ENCODE measurements at places on chromosomes 1 and 21.

DNA sequence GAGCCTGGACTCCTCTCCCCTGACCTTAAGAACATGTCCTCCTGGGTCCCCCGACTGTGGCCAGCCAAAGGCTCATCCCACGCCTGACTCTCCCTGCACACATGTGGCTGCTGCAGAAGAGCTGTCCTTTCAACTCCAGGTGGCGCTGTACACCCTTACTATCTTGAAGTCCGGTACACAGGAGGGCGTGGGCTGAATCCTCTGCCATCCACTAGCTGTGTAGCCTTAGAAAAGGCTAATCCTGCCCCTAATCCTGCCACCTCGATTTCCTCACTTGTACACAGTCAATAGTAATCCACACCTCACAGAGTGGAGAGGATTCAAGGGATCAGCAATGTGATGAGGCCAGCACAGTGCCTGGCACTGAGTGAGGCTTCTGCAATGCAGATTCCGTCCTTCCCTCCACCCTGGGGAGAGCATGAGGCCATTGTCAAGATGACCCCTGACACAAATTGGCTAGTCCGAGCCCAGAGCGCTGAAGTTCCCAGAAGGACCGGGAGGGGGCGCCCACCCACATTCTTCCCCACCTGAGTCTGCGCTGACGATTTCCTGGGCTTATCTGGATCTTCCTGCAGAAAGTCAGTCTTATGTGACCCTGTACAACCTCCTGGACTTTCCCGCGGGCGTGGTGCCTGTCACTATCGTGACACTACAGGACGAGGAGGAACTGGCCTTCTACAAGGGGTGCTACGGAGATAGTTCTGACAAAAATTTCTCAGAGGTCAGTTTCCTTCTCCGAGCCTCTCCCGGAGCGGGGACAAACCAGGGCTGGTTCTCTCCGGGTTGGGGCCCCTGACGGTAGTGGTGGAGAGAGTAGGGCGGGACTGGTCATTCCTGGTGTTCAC lies 47.1 kb upstream of the DMBX1 start:
- peak; percentile 51 for DNase-seq

- no peak for DNase-seq
These were observed 21.6 kb downstream of the TCEA3 start for GRCh38 chr1:23403038-23403336.

DNA sequence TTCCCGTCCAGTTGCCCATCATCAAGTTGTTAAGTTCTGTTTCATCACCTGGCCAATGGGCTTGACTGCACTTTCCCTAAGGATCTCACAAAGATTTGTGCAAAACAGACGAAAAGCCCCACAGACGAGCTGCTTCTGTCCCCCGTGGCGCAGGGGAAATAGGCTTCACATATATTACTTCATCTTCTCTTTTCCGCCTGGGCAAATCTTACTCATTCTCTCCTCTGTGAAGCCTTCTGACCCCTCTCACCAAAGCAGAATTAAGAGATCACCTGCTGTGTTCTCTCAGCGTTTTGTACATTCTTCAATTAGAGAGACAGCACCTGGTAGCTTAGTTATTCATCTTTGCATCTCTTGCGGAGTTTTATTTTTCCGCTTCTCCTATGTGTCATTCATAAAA lies 129.8 kb downstream of the IGSF21 start:
- no peak for DNase-seq

DNA sequence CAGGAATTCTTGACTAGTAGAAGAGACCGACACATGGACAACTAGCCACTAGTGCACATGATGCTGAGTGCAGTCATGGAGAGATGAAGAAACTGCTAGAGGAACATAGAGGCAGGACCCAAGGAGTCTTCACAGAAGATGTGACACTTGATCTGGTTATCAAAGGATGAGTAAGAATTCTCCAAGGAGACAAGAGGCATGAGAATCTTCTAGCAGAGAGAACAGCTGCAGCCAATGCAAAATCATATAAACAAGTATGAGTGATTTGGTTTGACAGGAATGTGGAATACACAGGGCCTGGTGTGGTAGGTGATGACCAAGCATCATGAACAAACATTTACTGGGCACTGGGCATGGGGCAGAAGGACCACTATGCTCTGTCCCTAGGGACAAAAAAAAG lies 140.9 kb upstream of the CTTNBP2NL start:
- DNase-seq: no peak

- DNase-seq: no peak
These were observed 18.1 kb upstream of the ZBTB8A start for GRCh38 chr1:32521165-32521564.

- no peak for DNase-seq
These were observed 29.5 kb downstream of the TMEM53 start for GRCh38 chr1:44644806-44645205.

DNA sequence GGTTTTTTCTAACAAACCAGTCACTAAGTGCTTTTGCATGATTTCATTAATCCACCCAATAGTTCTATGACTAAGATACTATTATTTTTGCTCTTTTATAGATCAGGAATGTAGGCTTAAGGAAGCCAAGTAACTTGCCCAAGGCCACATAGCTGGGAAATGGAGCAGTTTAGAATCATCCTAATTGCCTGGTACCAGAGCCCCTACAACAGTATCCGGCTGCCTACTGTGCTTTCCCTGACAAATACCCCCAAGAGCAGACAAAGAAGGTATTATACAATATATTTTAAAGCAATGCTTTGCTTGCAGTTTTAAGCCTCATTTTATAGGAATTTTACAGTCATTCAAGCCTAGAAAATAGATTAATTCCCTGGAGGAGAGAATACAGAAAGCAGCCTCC lies 45.5 kb upstream of the RASAL2 start:
- DNase-seq: no peak

DNA sequence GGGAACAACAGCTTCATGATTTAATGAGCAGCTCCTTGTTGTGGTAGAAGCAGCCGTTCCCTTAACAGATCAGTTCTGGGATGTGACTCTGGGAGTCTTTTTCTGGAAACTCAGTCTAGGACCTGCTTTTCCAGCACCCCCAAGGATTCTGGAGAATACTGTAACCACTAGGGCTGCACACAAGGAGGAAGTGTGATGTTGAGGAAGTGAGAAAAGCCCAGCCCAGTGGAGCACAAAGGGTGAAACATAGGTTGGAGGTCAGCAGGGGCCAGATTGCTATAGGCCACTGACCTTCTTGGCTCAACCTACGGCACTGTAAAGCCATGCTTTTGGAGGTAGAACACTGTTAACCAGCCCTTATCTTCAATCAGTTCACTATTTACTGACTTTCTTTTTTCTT lies 10.1 kb upstream of the PLA2G5 start:
- no peak for DNase-seq
